Glutamatergic neuron (in vitro differentiated cells): ENCODE measurements at places on chromosomes 7 and 10. TPM values are rescaled to one million over a fixed set of nuclear protein-coding genes. Genes with fewer than 3 reads are reported as not detected.
A peak's percentile ranks its signal among the peaks of the same experiment; 100 is the strongest.

WDR86 gene
- 70.5 TPM for total RNA-seq

PPP1R3C gene
- total RNA-seq: 19.4 TPM

ASIC3 gene
- total RNA-seq: 10.8 TPM

SLC18A2 gene
- 12.0 TPM for total RNA-seq

UPP1 gene
- 29.8 TPM for total RNA-seq

RELN gene
- total RNA-seq: 5.7 TPM

GRCh38 chr7:90584378-90584777 is 11.7 kb upstream of the CDK14 start:
- DNase-seq: no peak

SRRM3 gene
- 154 TPM for total RNA-seq

- no peak for DNase-seq
Measured at GRCh38 chr10:24908793-24909423, 43.5 kb downstream of the PRTFDC1 start.

- peak; percentile 62 for DNase-seq
Measured at GRCh38 chr10:12707461-12708185, 293.9 kb downstream of the CCDC3 start.

NXPH1 gene
- 3.8 TPM for total RNA-seq

GRCh38 chr7:20133803-20134202 is 83.4 kb downstream of the MACC1 start:
- no peak for DNase-seq

GRCh38 chr10:132296666-132297443 is 10.9 kb downstream of the STK32C start:
- peak; percentile 12 for DNase-seq

ZCCHC24 gene
- 3.0 TPM for total RNA-seq

GRCh38 chr10:112811741-112812551 is 138.1 kb upstream of the TCF7L2 start:
- no peak for DNase-seq

DNA sequence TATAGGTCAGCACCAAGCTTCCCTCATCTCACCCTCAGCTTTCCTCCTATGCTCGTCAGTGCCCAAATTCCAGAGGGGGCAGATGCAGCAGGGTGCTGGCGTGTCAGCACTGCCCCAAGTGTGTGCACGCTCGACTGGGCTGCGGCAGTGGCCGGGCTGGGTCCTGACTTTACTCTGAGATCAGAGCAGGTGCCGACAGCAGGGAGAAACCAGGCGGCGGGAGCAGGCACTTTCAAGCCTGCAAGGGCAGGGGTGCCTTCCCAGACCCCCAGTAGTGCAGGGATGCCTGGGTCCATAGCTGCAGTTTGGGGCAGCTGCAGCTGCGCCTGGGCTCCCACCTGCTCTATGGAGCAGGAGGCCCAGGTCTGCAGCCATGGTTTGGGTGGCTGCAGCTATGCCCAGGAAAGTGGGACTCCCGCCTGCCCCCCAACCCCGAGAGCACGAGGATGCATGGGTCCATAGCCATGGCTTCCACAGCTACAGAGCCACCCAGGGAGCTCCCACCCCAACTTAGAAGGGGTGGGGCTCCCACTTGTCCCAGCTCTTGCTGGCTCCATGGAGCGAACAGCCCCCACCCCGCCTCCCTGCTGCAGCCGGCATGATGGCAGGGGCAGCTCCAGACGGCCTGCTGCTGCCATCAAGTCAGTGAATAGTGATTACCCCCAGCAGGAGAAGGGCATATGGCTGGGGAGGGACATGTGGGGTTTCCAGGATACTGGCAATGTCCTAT is 199.2 kb upstream of the KMT2E start:
- DNase-seq: no peak

GRID1 gene
- total RNA-seq: 8.0 TPM

DNA sequence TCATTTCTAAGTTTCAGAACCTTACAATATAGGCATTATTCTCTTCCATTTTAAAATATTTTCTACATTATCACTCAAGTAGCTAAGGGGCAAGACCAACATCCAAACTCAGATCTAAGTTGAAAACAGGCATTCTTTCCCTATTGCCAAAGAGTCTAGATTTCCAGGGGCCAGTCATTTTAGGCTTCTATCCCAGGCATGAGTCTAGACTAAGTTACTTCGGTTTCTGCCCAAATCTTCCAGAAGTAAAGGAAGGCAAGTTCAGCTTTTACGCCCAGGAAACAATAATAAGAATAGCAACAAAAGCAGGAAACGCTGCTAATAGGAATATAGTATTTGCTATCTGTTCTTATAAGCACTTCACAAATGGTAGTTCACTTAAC is 189.9 kb downstream of the DGKI start:
- DNase-seq: no peak

GFRA1 gene
- total RNA-seq: 347 TPM

TRPV5 gene
- total RNA-seq: 0.15 TPM

SLC29A3 gene
- total RNA-seq: 7.8 TPM
